ENCODE measurements at places on chromosomes 1 and 21. TPM values are rescaled to one million over a fixed set of nuclear protein-coding genes. Genes with fewer than 3 reads are reported as not detected.

The MAP1LC3C gene
- not detected for total RNA-seq

The GBP6 gene
- total RNA-seq = not detected

The LCE1F gene
- not detected for total RNA-seq

The COL8A2 gene
- total RNA-seq = 1.8 TPM

The GBP7 gene
- total RNA-seq = not detected

The TMOD4 gene
- 0.49 TPM for total RNA-seq

The SPOCD1 gene
- total RNA-seq = 2.8 TPM

The CELA2B gene
- not detected for total RNA-seq

The TFF3 gene
- total RNA-seq = 4.5 TPM

The CDCA8 gene
- total RNA-seq = 10.4 TPM

The ARHGAP29 gene
- 262 TPM for total RNA-seq

The PLA2G2F gene
- total RNA-seq = not detected

The PGLYRP3 gene
- 0.16 TPM for total RNA-seq

The C1orf94 gene
- total RNA-seq = not detected
